Stimulated activated CD8-positive, alpha-beta memory T cell treated with anti-CD3 and anti-CD28 coated beads, Interleukin-4, amount 100 ng/mL, for 1 hour (primary cell): ENCODE measurements at places on chromosomes 4 and X.

- no peak for DNase-seq
Measured at GRCh38 chrX:155841232-155841631, 39.9 kb upstream of the VAMP7 start.

DNA sequence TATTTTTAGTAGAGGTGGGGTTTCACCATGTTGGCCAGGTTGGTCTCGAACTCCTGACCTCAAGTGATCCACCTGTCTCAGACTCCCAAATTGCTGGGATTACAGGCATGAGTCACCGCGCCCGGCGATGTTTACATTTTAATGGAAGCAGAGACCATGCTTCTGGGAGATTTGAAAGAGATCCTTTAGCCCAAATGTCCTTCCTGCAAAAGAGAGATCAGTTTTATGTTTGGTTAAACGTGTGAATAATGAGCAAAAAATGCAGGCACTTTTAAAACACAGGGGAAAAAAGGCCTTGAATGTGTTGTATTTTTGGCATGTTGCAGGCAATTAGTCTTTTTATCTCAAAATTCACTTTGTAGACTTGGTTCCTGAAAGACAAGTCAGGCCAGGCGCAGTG is 95.8 kb upstream of the ELOVL6 start:
- no peak for DNase-seq

GRCh38 chr4:144402999-144403398 is 243.0 kb upstream of the HHIP start:
- DNase-seq = no peak

DNA sequence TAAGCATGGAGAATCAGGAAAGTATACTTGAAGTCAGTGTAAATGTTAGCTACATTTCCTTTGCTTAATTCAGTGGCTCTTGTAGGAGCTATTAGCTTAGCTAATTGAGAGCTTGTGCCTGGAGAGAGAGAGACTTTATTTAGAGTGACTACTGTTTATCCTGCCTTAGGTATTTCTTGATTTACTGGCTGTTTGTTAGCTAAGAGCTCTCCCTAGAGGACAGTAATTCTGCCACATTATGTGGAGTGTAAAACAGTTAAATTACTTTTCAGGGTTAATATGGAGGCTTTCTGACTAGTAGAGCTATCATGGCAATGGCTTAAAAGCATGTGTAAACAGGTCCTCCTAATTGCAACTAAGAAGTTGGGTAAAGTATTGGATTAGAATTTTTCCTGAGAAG is 306.5 kb upstream of the TECRL start:
- DNase-seq = no peak

- DNase-seq = no peak
Measured at GRCh38 chr4:126899331-126899801, 733.4 kb upstream of the INTU start.

DNA sequence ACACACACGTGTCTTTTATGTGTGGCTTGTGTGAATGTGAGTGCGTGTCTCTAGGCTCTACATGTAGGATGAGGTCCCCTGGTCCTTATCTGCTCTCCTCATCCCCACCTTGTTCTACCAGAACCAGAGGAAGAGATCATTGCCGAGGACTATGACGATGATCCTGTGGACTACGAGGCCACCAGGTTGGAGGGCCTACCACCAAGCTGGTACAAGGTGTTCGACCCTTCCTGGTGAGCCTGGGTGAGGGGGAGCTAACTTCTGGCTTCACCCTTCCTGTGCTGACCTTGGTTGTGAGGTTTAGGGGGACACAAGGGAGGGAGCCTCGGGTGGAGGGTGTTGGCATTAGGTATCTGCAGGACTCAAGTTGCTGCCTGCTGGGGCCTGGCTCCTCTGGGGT is 3.3 kb downstream of the PQBP1 start:
- DNase-seq = no peak

GRCh38 chr4:15234116-15234855 is 193.5 kb upstream of the C1QTNF7 start:
- no peak for DNase-seq

GRCh38 chrX:48083212-48083611 is 11.8 kb upstream of the ZNF630 start:
- no peak for DNase-seq

- DNase-seq = no peak
Measured at GRCh38 chrX:53481093-53481492, 46.9 kb upstream of the HSD17B10 start.

GRCh38 chr4:148749403-148749802 is 307.2 kb upstream of the NR3C2 start:
- no peak for DNase-seq

DNA sequence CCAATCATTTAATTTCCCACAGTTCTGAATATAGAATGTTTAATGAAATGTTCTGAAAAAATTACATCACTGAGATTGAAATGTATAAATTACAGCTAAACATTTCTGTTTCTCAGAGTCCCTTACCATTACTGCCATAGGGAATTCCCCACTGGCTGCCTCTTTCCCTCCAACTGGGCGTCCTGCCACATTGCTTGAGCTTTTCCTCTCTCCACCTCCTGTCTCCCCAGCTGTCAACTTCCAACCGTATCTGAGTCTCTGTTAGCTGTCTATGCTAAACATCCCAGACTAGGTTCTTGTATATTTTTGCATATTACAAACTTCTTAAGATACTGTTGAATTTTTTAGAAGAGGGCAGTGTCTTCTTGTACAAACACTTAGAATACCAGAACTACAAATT is 407.3 kb upstream of the SLIT2 start:
- no peak for DNase-seq

- no peak for DNase-seq
Measured at GRCh38 chr4:119646347-119647071, 17.9 kb upstream of the PDE5A start.

DNA sequence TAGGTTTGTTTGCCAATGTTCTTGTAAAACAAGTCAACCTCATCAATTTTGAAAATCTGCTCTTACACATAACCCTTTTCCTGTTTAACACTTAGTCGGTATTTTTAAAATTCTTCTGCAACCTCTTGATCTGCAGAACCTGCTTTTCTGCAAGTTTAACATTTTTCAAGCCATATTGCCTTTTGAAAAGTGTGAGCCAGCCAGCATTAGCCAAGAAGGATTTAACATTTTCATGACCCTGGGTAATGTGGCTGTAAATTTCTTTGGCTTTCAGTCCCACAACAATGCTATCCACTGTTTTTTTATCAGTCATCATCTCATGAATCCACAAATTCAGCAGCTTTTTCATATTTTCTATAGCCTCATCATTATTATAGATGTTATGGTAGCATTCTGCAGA is 956.5 kb downstream of the FAT4 start:
- no peak for DNase-seq

- DNase-seq = no peak
Measured at GRCh38 chr4:11218692-11219091, 210.0 kb downstream of the HS3ST1 start.

- DNase-seq = no peak
Measured at GRCh38 chr4:13844740-13845139, 217.2 kb upstream of the BOD1L1 start.

- no peak for DNase-seq
Measured at GRCh38 chr4:159317203-159317602, 214.3 kb downstream of the RAPGEF2 start.

DNA sequence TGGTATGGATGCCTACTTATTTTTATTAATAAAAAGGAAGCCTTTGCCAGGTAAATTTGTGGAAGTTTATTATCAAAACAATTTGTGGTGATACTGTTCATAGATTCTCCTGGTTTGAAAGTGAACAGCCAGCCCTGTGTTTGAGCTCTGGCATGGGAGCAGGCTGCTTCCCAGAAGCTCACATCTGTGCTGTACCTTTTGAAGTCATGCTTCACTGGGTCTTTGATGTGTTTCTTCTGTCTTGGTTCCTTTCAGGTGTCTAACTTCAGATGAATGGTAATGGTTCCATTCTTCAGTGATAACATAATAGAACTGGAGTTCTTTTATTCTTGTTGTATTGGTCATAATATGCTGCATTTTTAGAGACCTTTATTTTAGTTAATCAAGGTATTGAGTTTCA is 85.5 kb downstream of the BMPR1B start:
- DNase-seq = no peak

GRCh38 chr4:129614611-129615010 is 518.7 kb downstream of the C4orf33 start:
- no peak for DNase-seq

DNA sequence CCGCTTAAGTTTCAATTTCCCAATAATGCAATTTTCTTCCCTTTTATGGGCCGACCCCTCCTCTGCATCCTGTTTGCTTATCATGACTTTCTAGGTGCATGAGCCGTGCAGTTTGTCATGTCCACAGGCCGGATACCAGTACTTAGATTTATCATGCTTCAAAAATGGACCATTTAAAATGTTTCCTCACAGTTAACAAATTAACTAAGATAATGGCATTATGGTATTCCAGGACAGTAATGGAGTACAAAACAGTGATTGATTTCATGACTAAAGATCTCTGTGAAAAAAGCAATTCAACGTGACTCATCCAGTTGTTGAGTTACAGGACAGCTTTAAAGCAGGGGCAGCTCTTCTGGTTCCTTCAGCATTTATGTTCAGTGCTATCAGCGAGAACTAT is 23.0 kb downstream of the SNX25 start:
- no peak for DNase-seq

DNA sequence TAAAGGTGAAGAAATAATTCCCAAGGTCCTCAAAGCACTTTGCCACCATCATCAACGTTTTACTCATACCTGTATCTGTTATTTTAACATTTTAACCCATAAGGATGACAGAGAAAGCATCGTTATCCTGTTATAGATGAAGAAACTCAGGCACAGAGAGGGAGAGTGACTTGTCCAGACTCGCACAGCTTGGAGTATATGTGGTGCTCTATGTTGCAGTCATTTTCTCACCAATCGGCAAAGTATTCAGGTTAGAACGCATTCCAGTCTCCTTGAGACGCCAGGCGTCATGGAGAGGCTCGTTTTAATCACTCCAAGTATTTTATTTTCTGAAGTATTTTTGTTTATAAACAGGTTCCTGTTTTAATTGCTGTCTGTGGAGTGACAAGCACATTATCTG is 73.5 kb downstream of the IRF2 start:
- DNase-seq = no peak

DNA sequence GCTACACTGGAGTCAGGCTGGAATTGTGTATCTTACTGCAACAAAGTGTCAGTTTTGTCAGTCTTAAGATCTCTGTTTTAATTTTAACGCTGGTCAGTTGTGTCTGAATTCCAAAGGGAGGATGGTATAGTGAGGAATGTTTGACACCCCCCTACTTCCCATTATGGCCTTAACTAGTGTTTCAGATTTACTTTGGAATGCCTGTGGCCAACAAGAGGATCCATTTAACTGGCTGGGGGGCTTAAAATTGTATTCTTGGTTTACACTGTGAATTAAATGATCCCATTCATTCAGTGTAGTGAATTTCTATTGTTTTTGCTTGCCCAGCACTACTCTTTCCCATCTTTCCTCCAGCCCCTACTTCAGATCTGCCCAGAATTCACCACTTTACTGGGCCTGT is 75.8 kb upstream of the IQCM start:
- no peak for DNase-seq

DNA sequence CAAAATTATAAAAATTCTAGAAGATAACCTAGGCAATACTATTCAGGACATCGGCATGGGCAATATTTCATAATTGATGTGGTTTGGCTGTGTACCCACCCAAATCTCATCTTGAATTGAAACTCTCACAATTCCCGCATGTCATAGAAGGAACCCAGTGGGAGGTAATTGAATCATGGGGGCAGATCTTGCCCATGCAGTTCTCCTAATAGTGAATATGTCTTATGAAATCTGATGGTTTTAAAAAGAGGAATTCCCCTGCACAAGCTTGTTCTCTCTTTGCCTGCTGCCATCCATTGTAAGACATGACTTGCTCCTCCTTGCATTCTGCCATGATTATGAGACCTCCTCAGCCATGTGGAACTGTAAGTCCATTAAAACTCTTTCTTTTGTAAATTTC is 77.7 kb downstream of the DDX60 start:
- no peak for DNase-seq

DNA sequence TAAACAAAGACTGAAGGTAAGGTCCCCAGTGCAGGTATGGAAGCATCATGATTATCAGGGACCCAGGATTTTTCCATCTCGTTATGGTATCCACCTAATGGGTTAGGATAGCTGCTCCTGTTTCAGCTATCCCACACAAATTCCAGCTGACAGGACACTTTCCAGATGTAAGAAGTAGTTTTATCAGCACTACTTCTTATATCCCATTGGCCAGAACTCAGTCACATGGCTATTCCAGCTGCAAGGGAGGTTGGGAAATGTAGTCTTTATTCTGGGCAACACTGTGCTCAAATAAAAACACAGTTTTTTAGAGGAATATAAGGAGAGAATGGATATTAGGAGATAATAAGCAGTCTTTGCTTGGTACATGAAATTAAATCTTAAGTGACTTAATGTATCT is 96.7 kb downstream of the SRPX start:
- no peak for DNase-seq

- DNase-seq = no peak
Measured at GRCh38 chrX:18931972-18932371, 51.9 kb downstream of the PHKA2 start.

DNA sequence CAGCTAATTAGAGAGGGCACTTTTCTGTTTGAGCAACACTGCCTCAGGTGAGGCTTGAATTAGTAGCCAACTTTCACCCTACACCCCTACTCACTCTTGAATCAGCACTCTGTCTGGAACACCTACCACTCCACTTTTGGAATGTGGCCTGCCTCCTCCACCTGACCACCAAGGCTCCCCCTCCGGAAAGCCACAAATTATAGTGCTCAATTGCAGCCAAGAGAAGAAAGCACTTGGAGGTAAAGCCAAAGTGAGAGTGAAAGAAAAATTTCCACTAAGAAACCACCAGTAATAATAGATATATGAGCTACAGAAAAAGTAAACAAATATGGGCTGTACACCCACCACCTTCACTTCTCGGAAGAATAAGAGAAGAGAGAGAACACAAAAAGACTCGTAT is 41.1 kb downstream of the PPP3CA start:
- no peak for DNase-seq

GRCh38 chr4:52959541-52959940 is 97.4 kb downstream of the RASL11B start:
- no peak for DNase-seq

DNA sequence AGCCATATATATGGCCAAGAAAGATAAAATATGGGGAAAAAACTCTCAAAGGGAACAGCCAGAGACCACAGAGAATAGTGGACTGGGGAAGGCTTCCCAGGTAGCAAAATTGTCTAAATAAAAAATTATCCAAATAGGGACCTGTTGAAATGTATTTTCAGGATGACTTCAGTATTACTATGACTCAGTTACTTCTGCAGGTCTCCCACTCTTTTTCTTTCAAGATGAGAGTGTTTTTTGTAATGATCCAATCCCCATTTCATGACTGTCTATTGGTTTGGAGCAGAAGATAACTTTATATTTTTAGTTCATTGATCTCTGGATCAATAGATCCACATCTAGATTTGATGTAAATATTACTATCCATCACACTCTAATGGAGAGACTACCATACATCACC is 372.1 kb upstream of the EMCN start:
- no peak for DNase-seq

DNA sequence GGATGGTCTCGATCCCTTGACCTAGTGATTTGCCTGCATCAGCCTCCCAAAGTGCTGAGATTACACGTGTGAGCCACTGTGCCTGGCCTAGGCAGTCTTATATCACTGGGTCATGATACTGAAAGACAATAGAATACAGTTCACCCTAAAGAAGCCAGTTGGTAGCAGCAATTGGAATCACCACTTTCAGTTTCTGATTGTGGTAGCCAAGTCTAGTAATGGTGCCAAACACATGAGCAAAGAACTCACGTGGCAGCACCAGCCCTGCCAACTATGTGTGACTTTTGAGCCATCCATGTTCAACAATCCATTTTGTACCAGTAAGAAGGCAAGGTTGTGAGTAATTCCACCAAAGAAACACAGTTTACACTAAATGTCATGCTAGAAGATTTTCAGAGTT is 548.4 kb downstream of the KLHL13 start:
- no peak for DNase-seq
